Activated CD4-positive, alpha-beta T cell treated with anti-CD3 and anti-CD28 coated beads, Interleukin-2, amount 50 U/mL, for 1 hour (primary cell): ENCODE measurements at places on chromosomes 12 and 14.

- no peak for DNase-seq
Measured at GRCh38 chr12:25502596-25502995, 50.5 kb downstream of the LMNTD1 start.

DNA sequence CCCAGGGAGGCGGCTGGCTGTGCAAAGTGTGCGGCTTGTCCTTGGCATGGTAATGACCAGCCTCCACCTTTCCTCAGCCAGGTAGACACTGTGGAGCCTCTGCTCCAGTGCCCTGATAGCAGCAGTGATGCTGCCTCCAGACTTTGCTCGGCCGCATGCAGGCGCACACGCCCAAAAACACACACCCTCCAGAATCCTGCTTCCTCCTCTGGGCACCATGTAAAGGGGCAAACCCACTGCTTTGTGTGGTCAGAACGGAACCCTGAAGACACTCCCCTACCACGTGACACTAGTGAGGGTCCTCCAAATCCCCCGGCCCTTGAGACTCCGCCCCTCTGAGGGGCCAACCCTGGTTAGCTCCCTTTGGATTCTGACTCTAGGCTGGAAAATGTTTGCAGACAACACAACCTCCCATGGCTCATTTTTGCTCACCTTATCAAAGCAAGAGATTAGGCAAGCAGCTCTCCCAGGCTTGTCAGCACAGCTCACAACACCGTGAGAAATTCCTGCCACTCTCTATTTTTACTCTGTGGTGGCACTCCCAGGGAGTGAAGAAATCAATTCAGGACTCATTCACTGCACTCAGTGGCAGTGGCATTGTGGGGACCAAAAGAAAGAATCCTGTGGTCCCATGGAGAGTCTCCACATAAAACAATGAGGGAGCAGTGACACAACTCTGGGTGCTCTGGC, 4.5 kb downstream of the KRT77 start:
- DNase-seq: no peak

- DNase-seq: no peak
Measured at GRCh38 chr12:120718055-120718454, 7.6 kb upstream of the ACADS start.

GRCh38 chr14:89004166-89004565, 179.7 kb downstream of the TTC8 start:
- no peak for DNase-seq

DNA sequence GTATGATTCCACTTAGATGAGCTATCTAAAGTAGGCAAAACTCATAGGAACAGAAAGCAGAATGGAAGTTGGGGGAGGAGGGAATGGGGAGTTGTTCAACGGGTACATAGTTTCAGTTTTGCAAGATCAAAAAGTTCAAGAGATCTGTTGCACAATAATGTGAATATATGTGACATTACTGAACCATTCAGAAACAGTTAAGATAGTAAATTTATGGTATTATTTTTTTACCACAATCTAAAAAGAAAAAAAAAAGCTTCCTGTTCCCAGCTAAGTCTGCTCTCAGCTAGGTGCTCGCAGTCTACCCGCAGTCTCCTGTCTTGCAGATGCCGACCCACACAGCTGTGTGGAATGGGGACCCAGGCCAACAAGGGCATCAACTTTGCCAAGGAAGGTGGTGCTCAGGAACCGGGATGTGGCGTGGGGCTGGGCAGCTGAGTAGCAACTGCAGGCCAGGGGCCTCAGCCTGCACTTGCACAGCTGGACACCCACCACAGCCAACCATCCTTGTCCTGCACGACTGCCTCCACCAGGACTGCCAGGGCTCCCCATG, 15.3 kb upstream of the ANO6 start:
- DNase-seq: no peak

DNA sequence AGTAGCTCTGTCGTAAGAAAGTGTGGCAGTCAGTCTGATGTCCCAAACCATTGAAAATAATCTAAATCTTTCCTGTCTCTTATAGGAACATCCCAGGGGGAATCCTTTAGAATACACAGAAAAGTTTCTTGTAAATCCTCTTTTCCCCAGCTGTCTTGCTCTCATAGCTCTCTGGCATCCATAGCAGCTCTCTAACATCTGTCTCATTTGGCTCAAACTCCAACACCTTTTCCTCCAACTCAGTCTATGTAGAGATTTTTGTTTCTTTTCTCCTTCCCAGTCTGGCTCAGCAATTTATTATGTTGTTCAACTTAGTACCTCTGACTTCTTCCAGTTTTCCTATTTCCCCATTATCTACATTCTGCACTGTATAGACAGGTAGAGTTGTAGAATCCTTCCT, 84.4 kb upstream of the NEDD1 start:
- DNase-seq: no peak

DNA sequence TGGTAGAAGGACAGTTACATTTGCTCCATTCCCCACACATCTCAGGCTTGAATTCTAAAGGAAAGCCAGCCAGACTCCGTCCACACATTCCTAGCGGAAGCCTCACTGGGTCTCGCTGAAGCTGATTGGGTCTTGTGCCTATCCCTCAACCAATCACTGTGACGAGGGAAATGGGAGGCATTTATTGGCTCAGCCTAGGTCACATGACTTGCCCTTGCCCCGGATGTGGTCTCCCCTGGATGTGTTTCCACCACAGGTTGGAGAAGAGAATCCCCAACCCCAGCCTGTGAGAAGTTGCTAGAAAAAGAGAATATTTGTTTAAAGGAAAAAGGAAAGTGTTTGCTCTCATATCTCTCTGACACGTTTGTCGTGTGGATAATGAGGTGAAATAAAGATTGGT, 93.4 kb downstream of the C12orf75 start:
- DNase-seq: no peak

- no peak for DNase-seq
Measured at GRCh38 chr12:69919495-69919894, 94.5 kb downstream of the MYRFL start.

DNA sequence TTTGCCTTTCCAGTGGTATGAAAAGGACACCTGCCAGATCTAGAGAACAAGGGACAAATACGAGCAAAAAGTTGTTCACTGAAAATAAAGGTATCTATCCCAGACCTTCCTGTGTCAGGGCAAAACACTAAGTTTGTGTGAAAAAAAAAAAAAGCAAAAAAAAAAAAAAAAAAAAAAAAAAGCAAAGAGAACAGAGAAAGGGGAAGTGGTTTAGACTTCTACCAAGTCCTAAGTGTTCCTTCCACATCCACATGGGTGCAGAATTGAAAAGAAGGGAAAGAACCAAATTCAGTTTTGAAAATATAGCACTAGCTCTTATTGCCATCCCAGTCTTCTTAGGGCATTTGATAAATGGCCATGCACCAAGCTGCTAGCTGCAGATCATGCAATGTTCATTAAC, 41.7 kb downstream of the ZCRB1 start:
- DNase-seq: no peak

DNA sequence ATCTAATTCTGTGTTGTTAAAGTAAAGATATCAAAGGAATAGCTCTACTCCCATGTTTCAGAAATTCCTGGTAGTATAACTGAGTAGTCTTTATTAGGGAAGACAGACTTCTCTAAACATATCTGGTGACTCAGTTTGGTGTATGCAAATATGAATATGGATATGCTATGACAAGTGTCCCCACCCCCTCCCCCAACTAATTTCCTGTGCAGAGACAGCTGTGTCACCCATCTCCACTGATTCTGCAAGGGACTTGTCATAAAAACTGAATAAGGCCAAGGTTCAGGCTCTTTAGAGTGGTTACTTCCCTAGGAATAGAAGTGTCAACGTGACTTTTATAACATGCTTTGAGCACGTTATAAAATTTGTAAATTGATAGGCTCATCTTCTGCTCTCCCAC, 429.1 kb downstream of the DAD1 start:
- no peak for DNase-seq

- DNase-seq: no peak
Measured at GRCh38 chr12:86275356-86275755, 19.2 kb upstream of the MGAT4C start.

GRCh38 chr12:133156125-133156690, 25.1 kb upstream of the ZNF268 start:
- DNase-seq: no peak
